IMR-90 (cell line): ENCODE measurements at places on chromosomes 2 and 18. TPM values are rescaled to one million over a fixed set of nuclear protein-coding genes. Genes with fewer than 3 reads are reported as not detected.

- H3K27ac ChIP-seq, result no peak overlapping the region
- H3K36me3 ChIP-seq, result no peaks in the 10 kb centered on the region
- DNase-seq, result no peak
- no peaks in the 10 kb centered on the region for H3K4me1 ChIP-seq
Observed at GRCh38 chr2:192410319-192410718, 215.6 kb upstream of the TMEFF2 start.

GRCh38 chr2:73268830-73269685, 15.2 kb downstream of the FBXO41 start:
- no peak overlapping the region for H3K27ac ChIP-seq
- DNase-seq, result peak; percentile 11
- H3K36me3 ChIP-seq, result peaks cover 3% of the 10 kb centered on the region; the same call in 1 of the 2 replicates
- no peaks in the 10 kb centered on the region for H3K4me1 ChIP-seq
- H3K27me3 ChIP-seq, result peaks cover 25% of the 10 kb centered on the region

DNA sequence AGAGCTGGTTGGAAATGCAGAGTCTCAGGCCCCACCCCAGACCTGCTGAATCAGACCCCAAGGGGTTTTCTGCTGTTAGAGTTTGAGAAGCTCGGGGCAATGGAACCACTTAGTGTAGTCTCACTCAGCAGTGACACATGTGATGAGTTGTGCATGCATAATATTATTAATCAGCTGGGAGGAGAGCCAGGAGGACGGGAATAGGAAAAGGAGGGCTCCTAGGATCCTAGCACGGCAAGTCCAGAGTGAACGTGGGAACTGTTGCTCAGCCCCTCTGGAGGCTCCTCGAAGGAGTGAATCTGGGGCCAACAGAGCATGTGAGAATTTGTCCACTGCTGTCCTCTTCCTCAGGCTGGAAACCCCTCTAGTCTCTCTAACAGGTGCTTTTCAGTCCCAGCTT, 87.1 kb downstream of the HS1BP3 start:
- no peaks in the 10 kb centered on the region for H3K36me3 ChIP-seq
- peaks cover 23% of the 10 kb centered on the region for H3K4me1 ChIP-seq
- no peak overlapping the region for H3K27ac ChIP-seq
- peak; percentile 83 for DNase-seq

- H3K4me3 ChIP-seq, result peak overlapping the region; percentile 33
- peaks cover 17% of the 10 kb centered on the region for H3K4me1 ChIP-seq
- no peaks in the 10 kb centered on the region for H3K27me3 ChIP-seq
- no peak for DNase-seq
Observed at GRCh38 chr2:191845876-191846514, 893 bp downstream of the CAVIN2 start.

DNA sequence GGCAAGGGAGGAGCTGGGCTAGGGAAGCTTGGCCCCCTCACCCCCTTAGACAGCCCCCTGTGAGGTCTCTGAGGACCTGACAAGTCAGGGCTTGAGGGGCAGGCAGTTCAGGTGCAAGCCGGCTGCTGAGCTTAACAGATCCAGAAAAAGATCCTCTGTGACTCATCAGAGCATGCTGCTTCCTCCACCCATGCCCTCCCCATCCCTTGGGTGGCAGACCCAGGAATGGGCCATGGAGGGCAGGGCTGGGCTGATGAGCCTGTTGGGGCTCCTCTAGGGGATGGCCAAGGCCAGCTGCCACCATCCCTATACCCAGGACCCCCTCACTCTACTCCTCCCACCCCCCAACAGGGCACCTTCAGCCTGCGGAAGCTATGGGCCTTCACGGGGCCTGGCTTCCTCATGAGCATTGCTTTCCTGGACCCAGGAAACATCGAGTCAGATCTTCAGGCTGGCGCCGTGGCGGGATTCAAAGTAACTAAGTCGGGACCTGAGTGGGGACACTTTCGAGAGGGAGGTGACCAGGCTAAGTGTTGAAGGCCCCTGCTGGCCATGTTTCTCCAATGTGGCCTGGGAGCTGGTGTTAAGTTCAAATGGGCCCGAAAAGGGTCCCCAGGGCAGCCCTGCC, 1.9 kb downstream of the SLC11A1 start:
- H3K4me3 ChIP-seq, result no peak overlapping the region
- peaks cover 14% of the 10 kb centered on the region for H3K27me3 ChIP-seq
- no peaks in the 10 kb centered on the region for H3K36me3 ChIP-seq
- DNase-seq, result no peak

DNA sequence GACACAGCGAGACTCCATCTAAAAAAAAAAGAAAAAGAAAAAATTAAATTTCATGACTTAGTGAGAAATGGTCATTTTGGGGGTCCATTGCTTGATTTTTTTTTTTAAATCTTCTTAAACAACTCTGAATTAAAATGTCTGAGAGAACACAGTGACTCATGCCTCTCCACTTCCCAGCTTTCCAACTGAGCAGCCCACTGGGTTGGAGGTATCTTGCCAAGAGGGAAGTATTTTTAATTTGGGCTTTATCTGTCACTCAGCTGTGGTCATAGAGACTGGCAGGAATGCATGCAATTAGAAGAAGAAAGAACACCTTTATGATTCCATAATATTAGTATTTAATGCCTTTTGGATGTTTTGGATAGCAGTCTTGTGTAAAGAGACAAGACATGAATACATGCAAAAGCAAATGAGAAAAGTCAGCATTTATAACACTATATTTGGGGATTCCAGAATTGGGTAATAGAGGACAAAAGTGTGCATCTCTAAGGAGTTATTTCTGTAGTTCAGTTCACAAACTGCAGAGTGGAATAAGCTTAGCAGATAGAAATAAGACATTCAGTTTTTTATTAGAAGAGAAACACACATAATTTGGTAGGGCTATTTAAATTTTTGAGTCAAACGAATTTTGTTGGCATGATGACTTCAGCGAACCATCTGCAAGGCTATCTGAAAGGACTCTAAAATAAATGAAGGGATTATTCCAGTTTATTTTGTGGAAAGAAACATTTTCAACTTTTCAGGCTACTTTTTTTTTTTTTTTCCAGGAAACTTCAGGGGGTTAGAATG, 254.8 kb downstream of the TGIF1 start:
- H3K4me1 ChIP-seq, result peaks cover 16% of the 10 kb centered on the region
- H3K27me3 ChIP-seq, result no peaks in the 10 kb centered on the region; the same call in none of the 2 replicates
- no peak for DNase-seq
- H3K36me3 ChIP-seq, result no peaks in the 10 kb centered on the region
- H3K4me3 ChIP-seq, result no peak overlapping the region

- H3K27me3 ChIP-seq, result no peaks in the 10 kb centered on the region
- no peak for DNase-seq
- H3K4me3 ChIP-seq, result peak overlapping the region; percentile 80
- no peaks in the 10 kb centered on the region for H3K36me3 ChIP-seq
- H3K27ac ChIP-seq, result peak overlapping the region; percentile 79
Observed at GRCh38 chr2:119760237-119760955, 674 bp downstream of the PTPN4 start.

- H3K4me1 ChIP-seq, result peaks cover 2% of the 10 kb centered on the region; the same call in 1 of the 2 replicates
- no peaks in the 10 kb centered on the region for H3K27me3 ChIP-seq
- no peak overlapping the region for H3K27ac ChIP-seq
- no peak overlapping the region for H3K4me3 ChIP-seq
- no peak for DNase-seq
- no peaks in the 10 kb centered on the region for H3K36me3 ChIP-seq
Observed at GRCh38 chr2:69734035-69734611, 7.8 kb upstream of the ANXA4 start.

DNA sequence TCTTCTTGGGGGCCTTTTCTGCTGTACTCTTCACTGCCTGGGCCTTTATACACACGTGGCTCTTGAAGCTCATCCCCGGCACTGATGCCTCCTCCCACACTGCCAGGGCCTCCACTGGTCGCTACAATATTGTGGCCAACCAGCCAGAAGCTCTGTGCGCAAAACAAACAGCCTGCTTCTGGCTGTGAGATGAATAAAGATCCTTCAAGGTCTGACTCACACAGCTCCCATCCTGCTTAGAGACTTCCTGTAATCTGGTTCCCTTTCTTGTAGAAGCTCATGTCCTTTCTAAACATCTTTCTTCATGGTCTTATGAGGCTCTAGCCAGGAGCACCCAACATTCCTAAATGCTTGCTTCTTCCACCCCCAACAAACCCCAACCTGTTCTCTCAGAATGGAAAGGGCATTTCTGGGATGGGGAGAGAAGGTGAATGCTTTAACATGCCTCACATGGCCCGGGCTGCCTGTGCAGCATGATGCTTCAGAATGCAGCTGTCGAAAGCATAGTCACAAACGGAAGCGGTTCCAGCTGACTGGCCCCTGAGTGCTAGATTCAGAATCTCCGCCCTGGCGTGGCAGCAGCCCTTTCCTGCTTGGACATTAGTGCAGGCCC, 24.6 kb downstream of the NRP2 start:
- H3K36me3 ChIP-seq, result peaks cover 11% of the 10 kb centered on the region
- H3K27me3 ChIP-seq, result no peaks in the 10 kb centered on the region
- H3K4me1 ChIP-seq, result peaks cover 41% of the 10 kb centered on the region
- H3K27ac ChIP-seq, result peak overlapping the region; percentile 89

GRCh38 chr18:74139888-74140287, 7.7 kb downstream of the FBXO15 start:
- no peak overlapping the region for H3K4me3 ChIP-seq
- DNase-seq, result peak; percentile 87
- no peaks in the 10 kb centered on the region for H3K27me3 ChIP-seq
- peak overlapping the region; percentile 77; the same call in 1 of the 2 replicates for H3K27ac ChIP-seq

- H3K27ac ChIP-seq, result no peak overlapping the region; the same call in 1 of the 2 replicates
- DNase-seq, result no peak
- peaks cover 26% of the 10 kb centered on the region for H3K4me1 ChIP-seq
- H3K4me3 ChIP-seq, result no peak overlapping the region
Observed at GRCh38 chr2:160328811-160329527, 128.9 kb upstream of the ITGB6 start.

GRCh38 chr2:215664847-215665525, 229.1 kb upstream of the FN1 start:
- DNase-seq, result peak; percentile 93
- 0 out of 2 replicates have a peak overlapping the region, but pooled peaks have one; percentile 3 for H3K27ac ChIP-seq
- H3K4me3 ChIP-seq, result no peak overlapping the region
- peaks cover 10% of the 10 kb centered on the region for H3K4me1 ChIP-seq
- no peaks in the 10 kb centered on the region for H3K36me3 ChIP-seq

GRCh38 chr2:226334981-226335720, 464.5 kb downstream of the IRS1 start:
- no peak overlapping the region for H3K4me3 ChIP-seq
- H3K36me3 ChIP-seq, result no peaks in the 10 kb centered on the region
- DNase-seq, result peak; percentile 81
- H3K27ac ChIP-seq, result peak overlapping the region; percentile 51; the same call in 1 of the 2 replicates
- H3K4me1 ChIP-seq, result peaks cover 2% of the 10 kb centered on the region
- H3K27me3 ChIP-seq, result no peaks in the 10 kb centered on the region

GRCh38 chr18:9468998-9469397, 6.3 kb upstream of the RALBP1 start:
- H3K27ac ChIP-seq, result no peak overlapping the region
- DNase-seq, result no peak
- H3K4me1 ChIP-seq, result no peaks in the 10 kb centered on the region; the same call in 1 of the 2 replicates
- H3K27me3 ChIP-seq, result no peaks in the 10 kb centered on the region
- no peaks in the 10 kb centered on the region for H3K36me3 ChIP-seq
- H3K4me3 ChIP-seq, result no peak overlapping the region

DNA sequence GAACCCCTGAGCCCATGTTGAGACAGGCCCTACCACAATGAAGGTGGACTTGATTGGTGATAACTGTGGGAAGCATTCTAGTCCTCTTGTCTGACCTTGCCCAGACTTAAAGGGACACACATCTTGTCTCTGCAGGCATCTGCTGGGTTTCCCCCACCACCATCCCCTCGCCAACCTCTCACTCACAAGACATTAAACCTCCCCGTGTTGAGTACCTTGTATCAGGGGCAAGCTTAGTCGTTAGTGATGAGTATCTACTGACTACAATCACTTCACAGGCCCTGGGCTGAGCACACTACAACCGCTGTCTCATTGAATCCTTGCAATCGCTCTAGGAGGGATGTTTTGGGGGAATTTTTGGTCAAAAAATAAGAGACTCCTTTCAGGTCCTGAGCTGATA, 86.0 kb downstream of the ICOS start:
- DNase-seq, result no peak
- peaks cover 11% of the 10 kb centered on the region for H3K27me3 ChIP-seq
- no peaks in the 10 kb centered on the region for H3K4me1 ChIP-seq
- H3K27ac ChIP-seq, result no peak overlapping the region
- H3K36me3 ChIP-seq, result no peaks in the 10 kb centered on the region

DNA sequence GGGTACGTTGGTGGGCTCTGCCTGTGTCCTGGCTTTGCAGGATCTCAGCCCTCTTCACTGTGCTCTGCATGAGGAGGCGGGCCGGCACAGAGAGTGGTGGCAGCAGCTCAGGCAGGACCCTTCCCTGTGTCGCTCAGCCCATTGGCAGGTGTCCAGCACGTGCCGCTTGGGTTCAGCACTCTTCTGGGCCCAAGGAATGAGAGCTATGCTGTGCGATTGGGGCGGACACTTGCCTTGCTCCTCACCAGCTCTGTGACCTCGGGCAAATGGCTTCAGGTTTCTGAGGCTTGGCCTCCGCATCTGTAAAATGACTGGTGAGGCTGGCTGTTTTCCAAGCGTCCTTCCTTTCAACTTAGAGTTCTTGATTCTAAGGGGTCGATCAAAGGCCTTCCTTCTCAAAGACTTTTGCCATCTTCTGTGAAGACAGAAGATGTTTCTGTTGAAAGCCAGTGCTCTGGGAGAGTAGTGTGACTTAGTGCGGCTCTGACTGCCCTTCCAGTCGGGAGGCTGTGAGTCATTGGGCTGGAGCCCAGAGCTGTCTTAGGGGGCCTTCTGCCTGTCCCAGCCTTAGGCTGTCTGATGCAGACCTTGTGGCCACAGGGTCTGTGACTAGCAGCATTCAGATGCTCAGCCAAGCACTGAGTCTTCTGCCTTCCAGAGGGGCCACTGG, 35.6 kb downstream of the GLI2 start:
- peak overlapping the region; percentile 82 for H3K27ac ChIP-seq
- H3K27me3 ChIP-seq, result no peaks in the 10 kb centered on the region
- no peak overlapping the region for H3K4me3 ChIP-seq
- H3K36me3 ChIP-seq, result no peaks in the 10 kb centered on the region
- H3K4me1 ChIP-seq, result peaks cover 55% of the 10 kb centered on the region
- DNase-seq, result peak; percentile 95

DNA sequence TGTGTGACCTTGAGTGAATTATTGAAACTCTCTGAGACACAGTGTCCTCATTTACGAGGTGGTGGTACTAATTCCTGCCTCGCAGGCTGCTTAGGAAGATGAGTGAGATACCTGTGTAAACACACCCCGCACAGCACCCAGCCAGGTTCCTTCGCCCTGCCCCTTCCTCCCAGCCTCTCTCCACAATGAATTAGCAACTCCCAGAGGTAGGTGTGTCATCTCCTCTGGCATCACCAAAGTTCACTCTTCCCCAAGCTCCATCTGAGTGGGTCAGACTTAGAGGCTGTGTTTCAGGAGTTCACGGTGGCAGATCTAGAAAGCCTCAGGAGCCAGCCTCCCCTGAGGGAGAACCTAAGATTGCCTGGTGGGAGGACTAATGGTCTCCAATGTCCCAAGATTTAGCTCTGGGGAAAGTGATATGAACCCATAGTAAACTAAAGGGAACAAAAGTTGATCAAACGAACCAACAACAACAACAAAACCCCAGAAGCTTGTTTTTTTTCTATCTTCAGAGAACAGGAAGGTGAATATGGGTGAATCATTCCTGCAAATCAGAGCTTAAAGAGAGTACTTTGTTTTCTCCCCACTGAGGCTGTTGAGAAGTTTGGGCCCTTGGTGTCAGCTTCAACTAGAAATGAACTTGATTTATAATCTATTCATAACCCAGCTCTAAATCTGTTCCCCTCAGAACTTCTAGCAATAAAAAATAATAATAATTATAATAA, 44.4 kb upstream of the NRP2 start:
- peaks cover 1% of the 10 kb centered on the region; the same call in 1 of the 2 replicates for H3K4me1 ChIP-seq
- no peak for DNase-seq
- no peak overlapping the region for H3K27ac ChIP-seq
- no peaks in the 10 kb centered on the region for H3K36me3 ChIP-seq

Gene PAX3
- not detected in 2 replicates for total RNA-seq

Gene COL6A3
- 1,501 and 1,855 TPM in 2 replicates for total RNA-seq

Gene TMEM17
- 1.3 and 2.2 TPM in 2 replicates for total RNA-seq

Gene NEDD4L
- 10.0 and 12.8 TPM in 2 replicates for total RNA-seq

Gene FBLN7
- total RNA-seq, result under 0.01 and 0.18 TPM in 2 replicates
